Stimulated activated CD8-positive, alpha-beta memory T cell treated with anti-CD3 and anti-CD28 coated beads, Interleukin-4, amount 100 ng/mL, for 48 hours (primary cell): ENCODE measurements at places on chromosomes 2 and 18.

DNA sequence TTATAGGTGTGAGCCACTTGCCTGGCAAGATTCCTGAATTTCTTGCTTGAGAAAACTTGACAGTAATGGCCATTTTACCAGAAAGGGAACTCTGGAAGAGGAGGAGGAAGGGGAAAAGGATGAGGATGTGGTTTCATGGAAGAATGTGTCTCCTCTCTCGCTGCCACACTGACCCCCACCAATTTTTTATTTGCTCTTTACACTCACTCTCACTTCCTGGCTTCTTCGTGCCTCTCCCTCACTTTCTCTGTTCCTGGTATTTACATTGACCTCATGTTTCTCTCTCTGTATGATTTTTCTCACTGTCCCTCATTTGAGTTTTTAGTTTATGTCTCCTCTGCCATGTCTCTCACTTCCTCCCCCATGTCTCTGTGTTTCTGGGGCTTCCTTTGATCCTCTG lies 134.5 kb upstream of the CAB39 start:
- no peak for DNase-seq

- DNase-seq: peak; percentile 68
Measured at GRCh38 chr2:197205585-197206215, 104.9 kb downstream of the ANKRD44 start.

- no peak for DNase-seq
Measured at GRCh38 chr2:215489288-215489848, 53.5 kb upstream of the FN1 start.

DNA sequence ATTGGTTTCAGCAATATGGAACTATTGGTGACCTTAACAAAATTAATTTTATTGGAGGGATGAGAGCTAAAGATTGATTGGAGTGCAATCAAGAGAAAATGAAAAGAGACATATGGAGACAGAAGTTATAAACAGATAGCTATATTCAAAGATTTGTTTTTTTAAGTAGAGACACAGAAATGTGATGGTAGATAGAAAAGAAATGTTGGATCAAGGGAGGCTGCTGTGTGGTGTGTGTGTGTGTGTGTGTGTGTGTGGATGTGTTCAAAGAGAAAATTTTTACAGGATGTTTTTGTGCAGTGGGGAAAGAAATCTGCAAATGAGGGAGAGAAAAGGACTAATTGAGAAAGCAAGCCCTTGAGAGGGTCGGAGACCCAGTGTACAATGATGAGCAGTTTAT lies 249.5 kb upstream of the SPHKAP start:
- no peak for DNase-seq

- DNase-seq: no peak
Measured at GRCh38 chr18:48673853-48674721, 135.3 kb downstream of the CTIF start.

DNA sequence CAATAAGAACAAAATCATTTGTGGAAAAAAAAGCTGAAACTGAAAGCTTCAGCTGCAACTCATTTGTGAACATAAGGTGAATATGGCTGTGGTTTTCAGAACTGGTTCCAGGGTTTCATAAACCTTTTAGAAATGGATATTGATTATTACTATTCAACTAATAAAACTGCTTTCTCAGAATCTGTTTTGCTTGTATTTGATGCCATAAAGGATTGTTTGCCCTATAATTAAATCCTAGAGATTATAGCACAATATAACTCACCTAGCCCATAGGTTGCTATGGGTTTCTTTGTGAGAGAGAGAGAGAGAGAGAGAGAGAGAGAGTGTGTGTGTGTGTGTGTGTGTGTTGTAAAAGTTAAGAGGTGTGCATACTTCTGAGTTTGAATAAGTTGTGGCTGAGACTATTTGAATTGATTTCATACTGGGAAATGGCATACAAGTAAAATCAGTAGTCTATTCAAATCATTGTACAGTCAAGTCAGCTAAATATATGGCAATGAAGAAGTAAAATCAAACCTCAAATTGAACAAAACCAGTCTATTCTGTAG lies 339.2 kb downstream of the ARHGAP15 start:
- no peak for DNase-seq

DNA sequence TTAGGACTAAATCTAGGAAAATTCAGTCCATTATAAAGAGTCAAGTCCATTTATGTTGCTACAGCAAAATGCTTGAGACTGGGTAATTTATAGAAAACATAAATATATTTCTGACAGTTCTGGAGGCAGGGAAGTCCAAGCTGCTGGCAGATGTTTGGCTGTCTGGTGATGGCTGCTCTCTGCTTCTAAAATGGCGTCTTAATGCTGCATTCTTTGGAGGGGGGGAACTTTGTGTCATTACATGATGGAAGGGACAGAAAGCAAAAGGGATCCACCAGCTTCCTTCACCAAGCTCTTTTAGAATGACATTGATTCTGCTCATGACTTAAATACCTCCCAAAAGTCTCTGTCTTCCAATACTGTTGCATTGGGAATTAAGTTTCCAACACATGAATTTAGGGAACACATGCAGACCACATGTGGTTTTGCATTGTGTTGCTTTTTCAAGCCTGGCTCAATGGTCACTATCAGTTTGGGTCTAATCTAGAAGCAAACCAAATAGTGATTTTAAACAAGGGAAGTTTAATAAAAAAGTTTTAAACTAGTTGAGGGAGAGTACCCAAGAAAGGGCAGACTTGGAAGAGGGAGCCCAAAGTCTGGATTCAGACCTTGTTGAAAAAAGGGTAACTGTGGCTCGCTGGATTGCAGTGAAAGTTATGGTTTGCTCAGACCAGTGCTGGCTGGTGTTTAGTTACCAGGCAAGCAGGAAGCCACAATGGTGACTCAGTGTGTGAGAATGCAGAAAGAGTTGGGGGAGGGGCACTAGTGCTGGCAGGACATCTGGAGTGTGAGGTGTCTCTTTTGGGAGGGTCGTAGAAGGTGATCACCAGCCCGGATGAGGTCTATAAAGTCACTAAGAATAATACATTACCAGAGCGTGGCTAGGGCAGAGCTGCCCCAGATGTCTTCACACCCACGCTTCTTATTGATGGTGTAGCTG lies 30.8 kb downstream of the C18orf54 start:
- peak; percentile 51 for DNase-seq

DNA sequence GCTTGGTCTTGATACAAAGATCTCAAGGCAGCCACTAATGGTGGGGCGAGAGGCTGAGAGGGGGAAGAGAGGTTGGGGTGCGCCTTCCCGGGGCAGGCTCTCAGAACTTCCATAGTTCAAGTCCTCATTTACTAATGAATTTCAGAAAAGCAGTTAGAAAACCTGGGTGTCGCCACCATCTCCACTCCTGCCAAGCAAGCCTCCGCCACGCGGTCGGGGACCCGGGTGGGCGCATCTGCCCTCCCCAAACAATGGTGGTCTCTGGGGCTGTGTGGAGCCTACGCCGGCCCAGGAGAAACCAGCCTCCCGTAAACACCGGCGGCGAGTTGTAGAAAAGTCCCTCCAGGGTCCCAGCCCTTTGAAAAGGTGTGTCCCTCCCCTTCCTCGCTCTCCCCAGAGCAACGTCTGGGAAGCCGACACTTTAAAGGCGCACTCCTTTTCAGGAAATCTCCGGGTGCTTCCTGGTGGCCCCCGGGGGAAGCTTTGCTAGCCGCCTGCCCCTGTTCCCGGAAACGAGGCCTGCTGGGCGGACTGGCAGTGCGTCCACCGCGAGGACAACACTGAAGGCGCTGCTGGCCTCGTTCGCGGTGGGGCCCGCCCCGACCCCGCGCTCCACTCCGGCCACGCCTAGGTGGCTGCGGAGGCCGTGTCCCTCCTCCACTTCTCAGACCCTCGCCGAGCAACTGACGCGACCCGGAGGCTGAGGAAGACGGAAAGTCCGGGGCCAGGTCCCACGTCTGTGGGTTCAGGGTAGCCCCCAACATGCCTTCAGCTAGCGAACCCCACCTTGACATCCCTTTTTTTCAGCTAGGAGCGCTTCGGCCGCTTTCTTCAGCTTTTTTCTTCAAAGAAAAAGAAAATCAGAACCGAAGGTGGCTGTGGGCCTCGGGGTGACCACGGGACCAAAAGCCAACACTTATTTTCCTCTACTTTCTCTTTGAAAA lies 16.8 kb downstream of the EVX2 start:
- DNase-seq: no peak

DNA sequence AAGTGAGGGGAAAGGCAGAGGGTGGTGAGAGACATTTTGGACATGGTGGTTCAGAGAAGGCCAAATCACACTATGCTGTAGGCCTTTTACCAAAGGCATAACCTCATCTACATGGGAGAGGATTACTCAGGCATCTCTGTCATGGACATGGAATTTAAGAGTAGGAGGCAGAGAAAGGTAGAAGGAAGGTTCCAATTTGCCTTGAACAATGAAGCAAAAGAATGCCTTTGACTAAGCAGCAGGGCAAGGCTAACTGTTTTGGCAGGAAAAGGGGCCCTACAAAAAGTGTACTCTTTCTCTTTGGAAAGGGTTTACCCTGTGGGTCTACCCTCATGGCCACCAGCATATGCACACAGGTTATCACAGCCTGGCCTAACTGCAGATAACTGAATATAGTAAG lies 45.6 kb upstream of the RNU4ATAC start:
- no peak for DNase-seq

- no peak for DNase-seq
Measured at GRCh38 chr18:48929212-48929612, 21.6 kb downstream of the SMAD7 start.

GRCh38 chr2:62187246-62187645 lies 8.7 kb upstream of the B3GNT2 start:
- DNase-seq: no peak

- DNase-seq: no peak
Measured at GRCh38 chr2:26772064-26773001, 8.2 kb downstream of the SLC35F6 start.

GRCh38 chr2:26941486-26941885 lies 29.0 kb upstream of the MAPRE3 start:
- no peak for DNase-seq

DNA sequence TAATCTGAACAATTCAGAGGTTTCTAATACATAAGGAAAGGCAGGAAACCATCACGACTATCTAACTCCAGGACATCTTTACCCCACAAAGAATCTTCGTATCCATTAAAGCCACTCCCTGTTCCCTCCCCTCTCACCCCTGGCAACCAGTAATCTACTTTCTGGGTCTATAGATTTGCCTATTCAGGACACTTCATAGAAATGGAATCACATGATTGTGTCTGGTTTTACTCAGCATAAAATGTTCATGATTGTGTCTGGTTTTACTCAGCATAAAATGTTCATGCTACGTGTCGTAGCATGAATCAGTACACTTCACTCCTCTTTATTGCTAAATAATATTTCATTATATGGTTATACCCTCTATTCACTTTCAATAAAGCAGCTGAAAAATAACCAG lies 11.6 kb downstream of the FECH start:
- no peak for DNase-seq

DNA sequence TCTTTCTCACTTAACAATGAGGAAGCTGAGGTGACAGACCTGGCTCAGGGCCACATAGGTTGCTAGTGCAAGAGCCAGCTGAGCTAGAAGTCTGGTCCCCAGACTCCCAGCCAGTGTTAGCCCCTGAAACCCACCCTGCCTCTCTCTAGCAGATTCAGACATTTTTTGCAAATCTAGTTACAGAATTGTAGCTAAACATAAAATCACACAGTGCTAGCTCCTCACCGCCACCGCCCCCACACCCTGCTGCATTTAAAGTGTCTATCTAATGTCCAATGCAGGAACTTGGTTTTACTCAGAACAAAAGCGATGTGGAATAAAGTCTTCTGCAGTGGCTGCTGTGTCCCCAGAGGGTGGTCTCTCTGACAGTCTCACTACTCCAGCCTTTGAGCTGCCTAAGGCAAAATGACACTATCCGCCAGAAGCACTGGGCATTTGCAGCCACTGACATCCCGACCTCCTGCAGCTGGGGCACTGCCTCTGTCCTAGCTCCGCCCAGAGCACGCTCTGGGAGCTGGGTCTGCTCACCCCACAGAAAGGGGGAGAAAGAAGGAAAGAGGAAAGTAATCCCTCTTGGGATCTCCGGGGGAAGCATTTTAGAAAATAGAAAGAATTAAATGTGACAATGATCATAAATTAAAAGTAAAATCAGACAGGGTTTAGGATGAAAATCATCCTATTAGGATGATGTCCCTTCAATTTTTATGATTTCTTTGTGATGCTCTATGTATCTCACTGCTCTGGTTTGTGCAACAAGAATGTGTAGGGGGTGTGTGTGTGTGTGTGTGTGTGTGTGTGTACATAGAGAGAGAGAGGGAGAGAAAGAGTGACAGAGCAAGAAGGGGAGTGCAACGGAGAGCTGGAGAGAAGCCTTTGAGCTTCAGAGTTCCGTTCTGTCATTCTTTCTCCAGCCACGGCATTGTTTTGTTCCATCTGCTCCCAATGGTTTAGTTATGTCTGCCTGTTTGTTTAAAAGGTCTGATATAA lies 50.5 kb upstream of the ST8SIA3 start:
- no peak for DNase-seq

DNA sequence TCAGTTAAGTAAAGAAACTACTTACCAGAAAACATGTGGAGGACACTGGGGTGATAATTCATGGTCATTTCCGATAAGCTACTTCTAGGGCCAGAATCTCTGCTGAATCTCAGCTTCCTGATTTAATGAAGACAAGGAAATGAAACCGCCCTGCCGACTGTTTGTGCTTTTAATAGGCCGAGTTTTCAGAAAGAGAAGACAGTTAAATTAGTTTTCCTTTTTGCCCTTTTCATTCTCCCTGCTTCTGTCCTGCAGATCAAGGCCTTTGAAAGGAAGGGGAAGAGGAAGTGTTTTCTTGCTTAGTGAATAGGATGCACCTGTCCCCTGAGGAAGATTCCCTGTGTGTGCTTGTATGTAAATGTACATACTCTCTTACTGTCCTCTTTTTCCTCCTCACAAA lies 126.6 kb downstream of the SH3RF3 start:
- DNase-seq: no peak

- DNase-seq: no peak
Measured at GRCh38 chr2:168643979-168644378, 158.5 kb upstream of the NOSTRIN start.

- peak; percentile 26 for DNase-seq
Measured at GRCh38 chr18:44507729-44508325, 172.9 kb upstream of the SETBP1 start.
